Stimulated activated CD4-positive, alpha-beta T cell treated with anti-CD3 and anti-CD28 coated beads, Interleukin-4, amount 100 ng/mL, for 24 hours (primary cell): ENCODE measurements at places on chromosomes 3 and 15.

DNA sequence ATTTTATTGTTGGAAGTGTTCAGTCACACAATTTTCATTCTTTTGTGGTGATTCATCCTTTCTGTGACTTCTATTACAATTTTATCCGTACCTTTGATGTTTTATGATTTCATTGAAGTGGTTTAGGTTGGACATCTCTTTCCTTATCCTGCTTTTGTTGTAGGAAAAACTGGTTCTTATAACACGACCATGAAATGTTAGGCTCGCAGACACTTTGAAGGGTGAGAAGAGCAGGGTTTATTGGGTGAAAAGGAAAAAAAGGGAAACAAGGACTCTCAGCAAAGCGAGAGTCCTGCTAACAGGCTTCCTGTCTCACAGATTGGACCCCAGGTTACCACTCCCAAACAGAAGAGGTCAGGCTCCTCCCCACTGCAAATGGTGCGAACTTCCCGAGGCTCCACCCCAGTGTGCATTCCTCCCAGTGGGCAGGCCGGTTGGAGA lies 257.4 kb downstream of the STXBP5L start:
- DNase-seq: no peak

- no peak for DNase-seq
These were observed 41.9 kb downstream of the FMN1 start for GRCh38 chr15:33152502-33153109.

DNA sequence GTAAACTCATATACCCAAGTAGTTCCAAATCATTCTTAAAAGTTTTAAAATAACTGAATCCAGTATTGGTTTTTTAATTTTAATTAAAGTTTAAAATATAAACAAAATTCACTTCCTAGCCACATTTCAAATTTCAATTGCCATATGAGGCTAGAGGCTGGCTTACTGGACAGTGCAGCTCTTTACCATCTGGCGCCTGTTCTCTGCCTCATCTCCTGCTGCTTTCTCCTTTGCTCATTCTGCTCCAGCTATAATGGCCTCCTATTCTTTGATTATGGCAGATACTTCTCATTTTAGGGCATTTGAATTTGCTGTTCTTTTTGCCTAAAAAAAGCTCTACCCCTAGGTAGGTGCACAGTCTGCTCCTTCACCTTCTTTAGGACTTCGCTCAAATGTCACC lies 19.1 kb downstream of the ARMC8 start:
- no peak for DNase-seq

DNA sequence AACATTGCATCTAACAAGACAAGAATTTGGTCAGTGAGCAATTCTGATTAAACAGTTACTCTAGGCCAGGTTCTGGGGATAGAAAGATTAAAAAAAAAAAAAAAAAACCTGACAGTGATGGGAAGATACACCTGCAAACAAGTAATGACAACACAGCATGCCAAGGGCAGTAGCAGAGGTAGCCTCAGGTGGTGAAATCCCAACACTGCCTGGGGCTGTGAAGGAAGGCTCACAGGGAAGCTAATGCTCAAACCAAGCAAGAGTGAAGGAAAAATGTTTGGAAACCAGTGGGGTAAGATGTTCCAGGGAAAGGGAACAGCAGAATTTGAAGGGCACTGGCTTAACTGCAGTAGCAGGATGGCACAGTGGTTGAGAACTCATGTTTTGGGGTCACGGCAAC lies 8.9 kb downstream of the RTP2 start:
- no peak for DNase-seq

DNA sequence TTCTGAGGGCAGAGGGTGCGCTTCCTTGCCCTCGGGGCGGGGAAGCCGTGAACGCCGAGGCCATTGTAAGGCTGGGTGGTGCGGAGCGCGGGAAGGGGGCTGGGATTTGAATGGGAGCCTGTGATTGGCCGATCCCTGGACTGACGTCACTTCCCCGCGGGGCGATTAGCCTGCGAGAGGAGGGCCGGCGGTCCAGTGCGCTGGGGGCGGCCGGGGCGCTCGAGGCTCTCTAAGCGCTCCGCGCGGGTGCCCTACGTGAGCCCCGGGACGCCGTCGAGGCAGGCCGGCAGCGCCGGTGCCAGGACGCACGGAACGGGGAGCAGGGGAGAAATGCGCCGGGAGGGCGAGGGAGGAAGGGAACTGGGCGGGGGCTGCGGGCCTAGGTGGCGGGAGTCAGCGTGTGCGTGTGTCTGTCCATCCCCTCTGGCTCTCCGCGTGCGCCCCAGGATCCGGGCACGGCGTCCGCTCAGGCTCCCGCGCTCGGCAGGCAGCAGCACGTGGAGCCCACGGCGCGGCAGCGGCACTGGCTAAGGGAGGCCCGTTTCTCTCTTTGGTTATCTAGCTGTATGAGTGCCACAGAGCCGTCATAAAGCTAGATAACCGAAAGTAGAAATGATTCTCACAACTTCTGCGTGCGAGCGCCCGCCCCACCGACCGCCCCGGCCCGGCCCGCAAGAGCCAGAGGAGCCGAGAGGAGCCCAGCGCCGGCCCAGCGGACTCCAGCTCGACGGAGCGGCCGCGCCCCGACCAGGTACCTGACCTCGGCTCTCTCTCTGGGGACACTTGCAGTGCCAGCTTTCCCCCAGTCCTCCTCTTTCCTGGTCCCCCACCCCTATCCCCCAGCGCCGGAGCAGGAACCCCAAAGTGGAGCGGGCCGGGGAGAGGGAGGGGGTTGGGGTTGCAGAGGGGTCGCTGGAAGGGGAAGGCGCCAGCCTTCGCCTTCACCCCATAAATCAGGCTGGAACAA lies 33.1 kb upstream of the POLG start:
- DNase-seq: no peak

DNA sequence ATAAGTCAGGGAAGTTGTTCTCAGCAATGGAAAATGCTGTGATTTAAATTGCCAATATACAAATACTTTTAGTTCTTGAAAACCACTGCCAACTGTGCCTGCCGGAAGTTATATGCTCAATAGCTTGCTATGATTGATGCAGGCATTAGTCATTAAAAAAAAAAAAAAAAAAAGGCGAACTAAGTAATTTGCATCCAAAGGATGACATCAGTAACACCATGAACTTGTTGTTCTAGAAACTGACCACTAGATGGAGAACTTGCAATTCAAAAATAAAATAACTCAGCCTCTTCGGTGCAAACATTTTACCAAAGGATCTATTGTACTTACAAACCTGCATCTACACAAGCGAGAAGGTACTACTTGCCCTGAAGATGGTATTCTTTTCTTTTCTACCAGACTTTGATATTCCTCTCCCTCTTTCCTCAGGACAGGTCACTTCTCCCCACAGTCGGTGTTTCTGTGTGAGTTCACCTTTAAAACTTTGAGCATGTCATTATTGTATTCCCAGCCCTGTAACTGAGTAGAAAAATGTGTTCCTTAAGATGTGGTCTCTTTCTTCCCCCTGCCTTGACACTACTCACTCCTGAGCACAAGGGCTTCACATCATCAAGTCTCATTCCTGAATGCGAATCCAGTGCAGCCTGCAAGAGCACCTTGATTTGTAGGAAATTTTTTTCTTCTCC lies 115.0 kb upstream of the VEPH1 start:
- peak; percentile 12 for DNase-seq

GRCh38 chr3:102020735-102021134 lies 171.4 kb downstream of the NFKBIZ start:
- DNase-seq: no peak

- no peak for DNase-seq
These were observed 1.3 kb downstream of the CPNE4 start for GRCh38 chr3:132033471-132033870.

GRCh38 chr3:128112357-128112968 lies 11.1 kb downstream of the RUVBL1 start:
- peak; percentile 51 for DNase-seq

DNA sequence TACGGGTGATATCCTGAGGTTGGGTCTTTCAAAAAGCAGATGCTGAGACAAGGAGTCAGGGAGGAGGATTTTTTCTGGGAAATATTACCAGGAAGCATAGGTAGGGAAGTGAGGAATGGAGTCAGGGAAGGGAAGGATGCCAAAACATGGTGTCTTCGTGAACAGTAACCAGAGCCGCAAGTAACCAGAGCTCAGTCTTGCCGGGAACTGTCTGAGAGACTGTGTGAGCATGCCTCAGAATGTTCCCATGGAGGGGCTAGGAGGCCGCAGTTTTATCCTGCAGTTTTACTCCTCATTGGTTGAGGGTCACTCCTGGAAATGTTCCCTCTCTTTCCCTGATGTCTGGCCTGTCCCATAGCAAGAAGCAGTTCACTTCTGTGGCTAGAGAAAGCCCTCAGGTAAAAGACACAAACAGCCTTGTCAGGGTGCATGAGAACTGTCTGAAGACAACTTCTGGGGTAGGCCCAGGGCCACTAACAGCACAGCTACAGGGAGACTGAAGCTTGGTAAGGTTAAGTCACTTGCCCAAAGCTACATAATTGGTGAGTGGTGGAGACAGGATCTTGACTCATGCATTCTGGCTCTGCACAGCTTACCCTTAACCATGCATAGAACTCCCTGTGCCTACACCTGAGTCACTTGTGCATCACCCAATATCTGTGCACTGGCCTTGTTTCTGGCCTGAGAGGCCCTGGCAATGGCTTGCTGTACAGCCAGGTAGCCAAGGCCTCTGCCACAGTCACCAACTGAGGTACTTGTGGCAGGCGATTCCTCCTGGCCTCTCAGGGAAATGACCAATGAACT lies 76.3 kb upstream of the FRMD4B start:
- DNase-seq: no peak

DNA sequence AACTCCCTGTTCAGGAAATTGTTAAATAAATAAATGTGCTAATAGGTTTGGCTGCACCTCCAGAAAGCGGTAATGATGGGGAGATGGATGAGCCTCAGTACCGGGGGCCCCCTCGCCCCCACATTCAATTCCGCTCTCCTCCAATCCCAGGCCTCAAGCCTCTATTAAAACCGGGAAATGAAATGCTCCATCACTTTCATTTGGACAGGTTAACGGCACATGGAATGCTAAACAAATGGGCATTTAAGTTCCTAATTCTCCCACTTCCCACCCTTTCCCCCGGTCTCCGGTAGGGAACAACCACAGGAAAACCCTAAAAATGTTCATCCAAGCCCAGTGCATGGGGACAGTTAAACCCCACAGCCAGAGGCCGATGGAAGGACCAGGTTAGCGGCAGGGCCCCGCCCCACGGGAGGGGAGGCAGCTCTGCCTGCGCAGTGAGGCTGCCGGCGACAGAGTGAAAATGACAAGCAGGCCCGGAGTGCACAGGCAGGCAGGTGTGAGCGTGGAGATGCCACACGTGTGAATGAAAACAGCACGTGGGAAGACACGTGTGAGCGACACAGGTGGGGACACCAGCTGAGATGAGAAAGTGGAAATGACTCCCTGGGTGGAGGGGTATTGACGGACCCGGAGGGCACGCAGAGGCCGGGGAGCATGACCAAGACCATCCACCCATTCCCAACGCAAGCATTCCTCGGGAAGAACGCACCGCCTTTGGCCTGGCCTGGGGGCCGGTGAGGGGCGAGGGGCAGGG lies 28.1 kb downstream of the RNU5B-1 start:
- no peak for DNase-seq

GRCh38 chr15:74726774-74727164 lies 1.4 kb upstream of the CYP1A1 start:
- no peak for DNase-seq

GRCh38 chr3:146972726-146973125 lies 367.6 kb upstream of the PLSCR5 start:
- no peak for DNase-seq

DNA sequence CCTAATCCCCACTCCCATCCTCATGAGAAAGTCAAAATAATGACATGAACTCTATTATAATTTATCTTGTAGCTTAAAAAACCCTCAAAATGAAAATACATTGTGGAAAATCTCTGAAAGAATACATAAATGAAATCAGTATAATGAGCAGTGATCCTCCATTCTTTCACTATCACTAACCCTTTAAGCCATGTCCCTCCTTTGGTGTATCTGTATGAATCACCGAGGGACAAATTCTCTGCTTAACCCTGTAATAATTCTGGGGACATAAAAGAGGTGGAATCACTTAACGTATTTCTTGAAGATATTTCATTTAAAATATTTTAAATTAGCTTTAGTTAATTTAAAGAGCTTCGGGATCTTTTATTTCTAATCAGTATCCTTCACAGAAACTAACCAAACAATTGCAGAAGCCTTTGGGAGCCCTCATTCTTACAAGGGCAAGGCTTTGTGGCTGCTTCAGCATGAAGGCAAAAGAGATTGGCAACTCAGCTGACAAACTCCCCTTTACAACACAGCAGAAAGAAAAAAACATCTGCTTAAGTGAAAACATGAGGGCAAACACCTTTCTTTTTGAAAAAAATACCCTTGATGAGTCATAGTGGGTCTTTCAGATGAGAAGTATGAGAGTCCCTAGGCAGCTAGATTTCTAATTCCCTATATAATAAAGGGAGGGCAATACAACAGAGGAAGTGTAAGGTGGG lies 44.0 kb upstream of the ALCAM start:
- no peak for DNase-seq

GRCh38 chr3:5366746-5367145 lies 179.2 kb downstream of the EDEM1 start:
- DNase-seq: no peak

GRCh38 chr3:98540346-98540745 lies 8.6 kb downstream of the GPR15 start:
- DNase-seq: peak; percentile 21

- DNase-seq: no peak
These were observed 178.8 kb downstream of the MEIS2 start for GRCh38 chr15:36921484-36922091.

GRCh38 chr15:94887391-94887790 lies 656.0 kb downstream of the MCTP2 start:
- DNase-seq: no peak

DNA sequence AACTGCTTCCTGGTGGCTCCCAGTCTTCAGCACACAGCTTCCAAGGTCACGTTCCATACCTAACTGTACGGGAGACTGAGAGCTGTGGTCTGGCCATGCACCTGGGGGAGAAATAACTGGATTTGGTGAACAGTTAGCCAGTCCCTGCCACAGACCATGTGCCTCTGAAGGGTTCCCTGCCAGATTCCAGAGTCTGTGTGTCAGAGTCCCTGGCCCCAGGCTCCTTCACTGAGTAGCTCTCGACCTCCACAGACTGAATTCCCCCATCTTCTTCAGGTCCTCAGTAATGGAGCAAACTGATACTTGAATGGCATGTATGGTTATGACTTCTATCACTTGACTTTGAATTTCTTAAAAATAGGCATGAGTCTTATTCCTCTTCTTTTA lies 17.5 kb downstream of the MKRN2OS start:
- no peak for DNase-seq

- DNase-seq: no peak
These were observed 86.3 kb upstream of the XCR1 start for GRCh38 chr3:46113608-46114007.
